Chondrocyte (in vitro differentiated cells): ENCODE measurements at places on chromosomes 4 and X.

DNA sequence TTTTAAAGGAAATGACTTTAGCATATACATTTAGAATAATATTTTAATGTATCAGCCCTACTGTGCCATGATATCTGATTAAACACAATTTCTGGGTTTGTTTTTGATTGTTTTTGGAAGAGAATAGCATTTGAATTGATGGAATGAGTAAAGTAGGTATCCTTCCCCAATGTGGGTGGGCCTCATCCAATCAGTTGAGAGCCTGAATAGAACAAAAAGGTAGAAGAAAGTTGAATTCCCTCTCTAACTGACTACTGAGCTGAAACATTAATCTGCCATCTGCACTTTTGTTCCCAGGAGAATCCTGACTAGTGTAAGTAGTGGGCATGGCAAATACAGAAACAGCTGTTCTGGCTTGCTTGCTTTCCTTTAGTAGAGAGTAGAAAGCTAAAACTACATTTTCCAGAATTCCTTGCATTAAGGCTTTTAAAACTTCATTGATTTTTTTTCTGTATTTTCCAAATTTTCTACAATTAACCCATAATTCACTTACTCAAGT is 9.7 kb upstream of the SEC24D start:
- DNase-seq, result no peak
- peaks cover 17% of the 10 kb centered on the region for H3K4me1 ChIP-seq
- no peak overlapping the region for H3K4me3 ChIP-seq
- no peak overlapping the region for H3K27ac ChIP-seq

- no peaks in the 10 kb centered on the region for H3K36me3 ChIP-seq
- H3K27ac ChIP-seq, result no peak overlapping the region
- no peak for DNase-seq
- no peaks in the 10 kb centered on the region for H3K27me3 ChIP-seq
Measured at GRCh38 chr4:172596206-172596605, 572.4 kb upstream of the GALNT7 start.

- DNase-seq, result no peak
- no peaks in the 10 kb centered on the region for H3K36me3 ChIP-seq
- H3K4me3 ChIP-seq, result no peak overlapping the region
- H3K4me1 ChIP-seq, result no peaks in the 10 kb centered on the region
Measured at GRCh38 chrX:132778917-132779316, 179.5 kb downstream of the HS6ST2 start.

DNA sequence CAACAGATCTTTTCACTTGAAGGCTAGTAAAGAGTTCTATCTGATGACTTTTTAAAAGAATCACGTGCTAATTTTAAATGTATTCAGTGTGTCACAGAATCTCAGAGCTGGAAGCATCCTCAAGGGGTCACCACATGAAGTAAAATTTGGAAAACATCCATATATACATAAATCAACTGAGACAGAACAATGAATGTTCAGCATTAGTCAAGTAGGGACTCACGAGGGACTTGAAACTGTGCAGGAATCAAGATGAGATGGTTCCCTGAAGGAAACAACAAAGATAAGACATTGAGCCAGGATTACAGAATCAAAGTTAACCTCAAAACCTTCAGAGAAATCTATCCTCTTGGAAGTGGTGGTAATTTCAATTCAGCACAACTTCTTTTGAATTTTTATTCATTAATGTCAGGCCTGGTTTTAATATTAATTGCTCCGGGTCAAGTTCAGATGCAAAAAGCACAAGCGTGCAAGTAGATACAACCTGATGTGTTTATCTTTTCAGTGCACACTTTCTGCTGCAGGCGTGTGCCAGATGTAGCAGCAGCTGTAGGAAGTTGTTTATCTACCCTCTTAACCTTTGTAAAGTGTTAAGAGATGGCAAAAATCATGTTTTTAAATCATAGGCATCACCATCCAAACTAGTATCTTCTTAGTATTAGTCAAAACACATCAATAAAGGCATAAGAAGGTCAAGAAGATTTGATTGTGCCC is 87.7 kb upstream of the SRD5A3 start:
- no peak overlapping the region for H3K27ac ChIP-seq
- no peak for DNase-seq
- no peak overlapping the region for H3K4me3 ChIP-seq
- H3K4me1 ChIP-seq, result peaks cover 7% of the 10 kb centered on the region
- peaks cover 6% of the 10 kb centered on the region for H3K27me3 ChIP-seq
- H3K36me3 ChIP-seq, result no peaks in the 10 kb centered on the region

- no peaks in the 10 kb centered on the region for H3K4me1 ChIP-seq
- no peak overlapping the region for H3K27ac ChIP-seq
- H3K4me3 ChIP-seq, result no peak overlapping the region
- no peaks in the 10 kb centered on the region for H3K36me3 ChIP-seq
Measured at GRCh38 chr4:143782521-143782920, 82.0 kb upstream of the FREM3 start.

GRCh38 chrX:146056511-146057081 is 239.0 kb downstream of the SLITRK2 start:
- H3K27me3 ChIP-seq, result no peaks in the 10 kb centered on the region
- H3K36me3 ChIP-seq, result no peaks in the 10 kb centered on the region
- DNase-seq, result no peak
- no peak overlapping the region for H3K27ac ChIP-seq
- H3K4me3 ChIP-seq, result no peak overlapping the region

- peaks cover 12% of the 10 kb centered on the region for H3K36me3 ChIP-seq
- no peak for DNase-seq
- H3K27me3 ChIP-seq, result no peaks in the 10 kb centered on the region
- peaks cover 22% of the 10 kb centered on the region for H3K4me1 ChIP-seq
Measured at GRCh38 chr4:113290666-113291065, 241.2 kb downstream of the ANK2 start.
